Suprapubic skin (tissue), 4 donors: ENCODE measurements at places on chromosomes 12 and 14.

GRCh38 chr14:101022121-101022520 lies 118.6 kb upstream of the RTL1 start:
- peak; percentile 16 for DNase-seq

DNA sequence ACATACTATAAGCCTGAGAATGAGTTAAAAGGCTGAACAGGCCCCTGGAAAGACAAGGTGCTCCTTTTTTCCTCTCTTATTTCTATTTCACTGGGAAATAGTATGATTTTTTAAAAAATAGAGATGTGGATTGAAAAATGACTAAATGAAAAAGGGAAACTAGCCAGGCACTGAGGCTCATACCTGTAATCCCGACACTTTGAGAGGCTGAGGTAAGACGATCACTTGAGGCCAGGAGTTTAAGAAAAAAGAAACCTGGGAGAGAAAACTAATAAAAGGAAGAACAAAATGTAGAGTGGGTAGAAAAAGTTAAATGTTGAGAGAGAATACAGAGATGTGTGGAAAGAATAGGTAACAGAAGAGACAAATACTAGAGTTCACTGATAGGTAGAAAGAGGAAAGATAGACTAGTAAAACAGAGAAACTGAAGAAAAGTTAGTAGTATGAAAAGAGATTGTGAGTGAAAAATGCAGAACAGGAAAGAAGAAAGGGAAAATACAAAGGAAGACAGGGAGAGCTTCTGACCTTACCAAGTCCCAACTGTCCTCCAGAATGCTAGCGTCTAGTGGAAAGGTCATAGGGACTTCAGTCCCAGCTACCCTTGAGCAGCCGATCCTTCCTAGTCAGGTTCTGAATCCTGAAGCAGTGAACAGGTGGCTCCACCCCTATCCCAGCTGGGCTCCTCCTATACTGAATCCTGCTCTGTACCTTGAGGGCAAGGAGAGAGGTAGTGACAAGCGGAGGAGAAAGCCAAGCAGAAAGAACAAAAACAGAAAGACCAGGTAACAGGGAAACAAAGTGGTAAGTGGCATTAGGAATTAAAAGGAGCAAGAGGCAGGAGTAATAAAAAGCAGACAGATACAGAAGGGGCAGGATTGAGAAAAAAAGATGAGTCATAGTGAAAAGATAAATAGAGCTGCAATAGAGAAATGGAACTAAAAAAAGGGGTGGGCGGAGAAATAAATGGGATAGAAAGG lies 7.3 kb downstream of the TMEM116 start:
- no peak for DNase-seq

GRCh38 chr12:29146196-29146595 lies 2.9 kb upstream of the FAR2 start:
- no peak for DNase-seq

GRCh38 chr14:101808894-101809670 lies 47.6 kb downstream of the PPP2R5C start:
- no peak for DNase-seq

DNA sequence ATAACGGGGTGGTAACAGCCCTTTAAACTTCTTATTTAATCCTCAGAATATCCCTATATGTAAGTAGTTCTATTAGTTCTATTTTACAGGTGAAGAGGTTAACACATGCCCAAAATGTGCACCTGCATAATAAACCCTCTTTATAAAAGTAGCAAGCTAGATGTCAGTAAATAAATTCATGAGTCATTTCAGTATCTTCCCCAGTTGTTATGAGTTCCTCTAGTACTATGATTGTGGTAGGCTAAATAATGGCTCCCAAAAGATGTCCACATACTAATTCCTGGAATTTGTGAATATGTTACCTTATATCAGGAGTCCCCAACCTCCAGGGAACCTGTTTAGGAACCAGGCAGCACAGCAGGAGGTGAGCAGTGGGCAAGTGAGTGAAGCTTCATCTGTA lies 106.5 kb downstream of the TMTC3 start:
- DNase-seq: no peak

GRCh38 chr12:77218278-77218677 lies 152.9 kb upstream of the E2F7 start:
- DNase-seq: no peak

DNA sequence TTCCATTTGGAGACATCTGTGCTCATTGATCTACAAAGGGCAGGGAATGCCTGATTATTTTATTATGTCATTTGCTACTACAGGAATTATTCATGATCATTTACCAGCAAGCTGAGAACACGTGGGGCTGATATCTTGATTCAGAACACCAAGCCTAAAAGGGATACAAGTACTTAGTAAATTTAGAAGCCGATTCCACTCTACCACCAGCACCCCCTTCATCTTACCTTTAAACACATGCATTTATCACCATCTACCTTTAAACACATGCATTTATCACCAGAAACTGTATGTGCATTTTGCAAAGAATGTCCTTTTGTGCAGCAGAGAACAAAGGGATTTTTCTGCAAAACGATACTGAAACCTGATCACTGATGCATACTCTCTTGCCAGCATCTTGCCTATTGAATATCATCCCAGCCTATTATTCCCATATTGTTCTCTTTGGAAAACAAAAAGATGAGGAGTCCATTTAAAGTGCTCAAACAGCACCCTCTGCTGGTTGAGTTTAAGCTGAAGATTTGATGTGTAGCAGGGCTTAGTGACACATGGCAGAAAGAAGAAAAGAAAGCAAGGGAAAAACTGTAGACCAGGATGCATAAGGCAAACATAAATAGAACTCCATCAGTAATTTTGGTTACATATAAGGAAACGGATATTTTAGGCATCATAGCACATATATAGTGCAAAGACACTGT lies 132.6 kb upstream of the PLEKHG7 start:
- DNase-seq: no peak
